ENCODE measurements at places on chromosomes 4 and X.

GRCh38 chr4:114025176-114025777 is 45.8 kb upstream of the ARSJ start:
- no peak for DNase-seq

GRCh38 chr4:169996379-169997240 is 29.6 kb downstream of the MFAP3L start:
- no peak for DNase-seq

DNA sequence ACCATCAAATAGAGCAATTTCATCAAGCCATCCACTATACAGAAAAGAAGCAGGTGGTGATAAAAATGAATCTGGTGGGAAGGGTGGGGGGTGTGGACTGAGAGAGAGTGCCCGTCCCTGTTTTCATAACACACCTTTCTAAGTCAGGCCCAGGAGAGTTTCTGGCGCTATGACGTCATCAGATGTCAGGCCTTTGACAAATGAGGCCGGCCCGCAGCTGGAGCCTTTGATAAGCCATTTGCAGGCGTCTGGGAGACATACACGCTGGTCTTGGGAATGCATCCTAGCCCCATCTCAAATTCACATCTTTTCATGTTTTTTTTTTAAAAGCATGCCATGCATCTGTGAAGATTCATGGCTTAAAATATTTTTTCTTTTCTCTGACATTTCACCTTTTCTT is 404.5 kb downstream of the BCOR start:
- DNase-seq, result no peak

- no peak for DNase-seq
Measured at GRCh38 chr4:72569719-72570235, 756 bp upstream of the ADAMTS3 start.

DNA sequence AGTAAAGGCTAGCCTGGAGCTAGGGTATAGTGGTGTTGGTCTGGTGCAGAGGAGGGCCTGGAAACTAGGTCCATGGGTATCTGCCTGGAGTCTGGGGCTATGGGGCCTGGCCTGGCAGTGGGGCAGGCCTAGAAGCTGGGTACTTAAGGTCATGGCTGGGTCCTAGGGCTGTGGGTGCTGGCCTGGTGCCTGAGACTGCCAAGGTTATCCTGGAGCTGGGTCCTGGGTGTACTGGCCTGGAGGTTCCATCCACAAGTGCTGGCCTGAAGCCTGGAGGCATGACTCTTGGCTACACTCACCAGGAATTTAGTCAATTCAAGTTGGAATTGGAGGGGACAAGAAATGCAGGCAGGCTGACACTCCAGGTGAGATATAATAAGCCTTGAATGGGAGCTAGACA is 108.4 kb upstream of the ZCCHC13 start:
- DNase-seq, result no peak

DNA sequence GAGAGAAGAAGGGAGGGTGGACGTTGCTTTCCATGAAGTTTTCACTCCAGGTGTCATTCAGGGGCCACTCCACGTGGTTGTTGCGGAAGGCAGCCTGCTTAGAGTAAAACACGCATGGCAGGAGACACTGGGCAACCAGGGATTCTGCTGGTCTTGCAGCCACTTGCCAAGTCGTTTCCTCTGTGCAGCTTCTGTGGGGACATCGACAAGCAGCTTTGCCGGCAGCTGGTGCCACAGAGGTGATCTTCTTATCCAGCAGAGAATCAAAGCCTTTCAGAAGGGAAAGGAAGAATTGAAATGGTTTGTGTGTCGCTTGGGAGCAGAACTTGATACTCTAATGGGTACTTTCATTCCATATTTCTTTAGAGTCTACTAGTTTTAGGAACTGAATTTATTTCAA is 867.1 kb upstream of the TENM3 start:
- DNase-seq, result no peak

GRCh38 chrX:118855681-118856310 is 32.2 kb downstream of the ZCCHC12 start:
- no peak for DNase-seq

- DNase-seq, result no peak
Measured at GRCh38 chrX:1717373-1717772, 102.5 kb downstream of the ASMT start.

DNA sequence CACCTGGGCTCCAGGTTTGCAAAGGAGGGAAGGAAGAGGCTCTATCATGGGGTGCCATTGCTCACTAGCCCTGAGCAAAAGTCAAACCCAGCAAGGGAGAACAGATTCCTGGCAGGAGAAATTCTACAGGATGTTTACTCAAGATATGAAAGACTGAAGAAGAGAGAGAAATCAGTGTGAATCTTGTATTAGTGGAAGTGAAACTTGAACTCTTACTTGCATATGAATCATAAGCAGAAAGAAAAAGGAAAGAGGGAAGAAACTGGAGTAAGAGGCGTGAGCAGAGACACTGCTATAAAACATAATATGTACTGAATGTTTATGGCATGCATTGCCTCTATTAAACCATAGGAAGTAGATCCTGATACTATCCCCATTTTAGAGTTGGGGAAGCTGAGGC is 60.9 kb downstream of the C4orf46 start:
- DNase-seq, result no peak

DNA sequence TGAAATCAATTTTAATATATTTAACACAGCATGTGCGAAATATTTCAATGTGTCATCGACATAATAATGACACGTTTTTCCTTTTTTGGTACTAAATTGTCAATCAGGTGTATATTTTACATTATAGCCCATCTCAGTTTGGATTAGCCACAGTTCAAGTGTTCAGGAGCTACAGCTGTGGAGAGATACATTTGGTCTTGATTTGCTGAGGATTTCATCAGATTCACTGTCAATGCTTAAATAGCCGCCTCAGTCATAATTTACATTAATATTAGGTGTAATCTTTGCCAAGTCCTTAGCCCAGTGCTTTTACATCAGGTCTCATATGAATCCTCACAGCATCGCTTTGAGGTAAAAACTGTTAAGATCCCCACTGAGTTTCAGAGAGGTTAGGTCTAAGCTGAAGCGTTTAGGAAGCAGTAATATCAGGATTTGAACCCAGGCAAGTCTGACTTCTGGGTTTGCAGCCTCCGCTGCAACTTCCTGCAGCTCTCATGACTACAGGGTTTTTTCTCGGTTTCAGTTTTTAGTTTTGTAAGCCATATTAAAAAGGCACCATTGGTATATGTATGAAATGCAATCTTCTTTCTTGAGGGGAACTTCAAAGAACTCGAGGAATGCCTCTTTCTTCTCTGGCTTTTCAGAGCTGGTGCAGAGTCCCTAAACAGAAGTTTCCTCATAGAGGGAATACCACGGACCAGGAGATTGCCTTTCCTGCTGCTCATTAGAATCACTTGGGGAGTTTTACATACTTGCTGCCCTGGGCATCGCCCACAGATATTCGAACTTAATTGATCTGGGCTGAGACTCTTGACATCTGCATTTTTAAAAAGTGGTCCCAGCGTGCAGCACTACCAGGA is 6.4 kb downstream of the MTM1 start:
- no peak for DNase-seq

- DNase-seq, result no peak
Measured at GRCh38 chr4:1368421-1369090, 21.5 kb downstream of the UVSSA start.

- DNase-seq, result no peak
Measured at GRCh38 chr4:8291701-8292477, 22.3 kb downstream of the HTRA3 start.

- DNase-seq, result no peak
Measured at GRCh38 chr4:25441519-25442117, 64.6 kb downstream of the ANAPC4 start.

- no peak for DNase-seq
Measured at GRCh38 chrX:14056206-14056605, 26.5 kb upstream of the GEMIN8 start.

- no peak for DNase-seq
Measured at GRCh38 chr4:57492251-57492878, 382.2 kb upstream of the IGFBP7 start.

GRCh38 chr4:183878251-183878970 is 26.7 kb upstream of the STOX2 start:
- DNase-seq, result no peak

- DNase-seq, result no peak
Measured at GRCh38 chr4:47219586-47219985, 188.2 kb downstream of the GABRB1 start.

DNA sequence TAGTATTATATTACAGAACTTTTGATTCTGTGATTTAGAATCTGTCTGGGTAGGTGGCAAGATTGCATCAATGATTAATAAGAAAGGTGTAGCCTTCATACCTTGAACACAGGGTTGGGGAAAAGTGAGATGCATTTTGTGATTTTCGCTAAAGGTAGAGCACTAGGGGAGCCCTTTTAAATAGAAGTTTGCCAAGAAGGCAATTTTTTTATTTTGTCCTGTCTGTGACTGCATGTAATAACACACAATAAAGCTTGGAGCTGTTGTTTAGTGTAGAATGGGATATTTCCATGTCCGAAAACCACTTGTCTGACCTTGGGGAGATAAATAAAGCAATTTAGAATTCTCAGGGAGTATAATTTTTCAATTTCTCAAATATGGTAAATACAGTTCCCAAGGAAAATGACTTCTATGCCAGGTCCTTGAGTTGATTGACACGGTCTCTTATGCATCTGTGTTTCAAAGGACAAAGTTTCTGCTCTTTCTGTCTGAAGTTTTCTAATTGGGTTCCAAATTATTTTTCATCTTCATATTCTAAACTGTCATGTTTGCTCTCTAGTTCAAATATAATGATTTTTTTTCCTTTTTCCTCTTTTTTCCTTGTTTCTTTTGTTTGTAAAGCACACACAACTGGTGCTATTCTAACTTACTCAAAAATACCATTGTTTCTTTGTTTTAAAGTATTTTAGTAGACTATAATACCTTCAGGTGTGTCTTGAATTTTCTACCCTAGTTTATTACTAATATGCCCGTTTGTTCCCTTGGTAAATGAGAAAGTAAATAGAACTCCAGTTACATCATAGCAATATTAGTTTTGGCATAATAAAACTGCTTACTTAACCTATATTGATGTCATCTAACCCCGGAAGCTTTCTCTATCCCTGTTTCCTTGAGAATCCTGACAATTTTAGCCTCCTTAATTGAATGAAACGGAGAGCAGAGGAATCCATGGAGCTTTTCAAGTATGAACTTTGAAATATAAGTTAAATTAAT is 87.8 kb upstream of the BMPR1B start:
- no peak for DNase-seq

GRCh38 chrX:98067611-98068010 is 1183.9 kb downstream of the RPA4 start:
- DNase-seq, result no peak

- DNase-seq, result no peak
Measured at GRCh38 chrX:15915959-15916703, 61.5 kb upstream of the AP1S2 start.

- no peak for DNase-seq
Measured at GRCh38 chr4:84677093-84677492, 94.2 kb downstream of the CDS1 start.

DNA sequence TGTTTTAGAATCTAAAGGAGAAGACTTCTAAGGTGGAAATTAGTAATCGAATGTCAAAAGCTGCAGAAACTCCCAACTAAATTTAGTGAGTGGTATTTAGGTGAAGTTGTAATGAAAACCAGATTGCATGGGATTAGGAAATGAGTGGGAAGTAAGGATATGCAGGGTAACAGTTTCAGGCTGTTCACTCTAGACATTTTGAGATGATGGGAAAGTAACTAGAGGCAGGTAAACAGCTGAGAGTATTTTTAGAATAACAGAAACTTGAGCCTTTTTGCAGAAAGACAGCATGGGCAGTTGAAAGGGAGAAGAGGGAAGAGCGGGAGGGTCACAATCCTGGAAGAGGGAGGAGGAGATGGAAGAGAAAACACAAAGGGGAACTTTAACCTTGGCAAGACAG is 12.7 kb downstream of the SPRY1 start:
- DNase-seq, result no peak

- no peak for DNase-seq
Measured at GRCh38 chr4:168797194-168797593, 212.9 kb downstream of the CBR4 start.

DNA sequence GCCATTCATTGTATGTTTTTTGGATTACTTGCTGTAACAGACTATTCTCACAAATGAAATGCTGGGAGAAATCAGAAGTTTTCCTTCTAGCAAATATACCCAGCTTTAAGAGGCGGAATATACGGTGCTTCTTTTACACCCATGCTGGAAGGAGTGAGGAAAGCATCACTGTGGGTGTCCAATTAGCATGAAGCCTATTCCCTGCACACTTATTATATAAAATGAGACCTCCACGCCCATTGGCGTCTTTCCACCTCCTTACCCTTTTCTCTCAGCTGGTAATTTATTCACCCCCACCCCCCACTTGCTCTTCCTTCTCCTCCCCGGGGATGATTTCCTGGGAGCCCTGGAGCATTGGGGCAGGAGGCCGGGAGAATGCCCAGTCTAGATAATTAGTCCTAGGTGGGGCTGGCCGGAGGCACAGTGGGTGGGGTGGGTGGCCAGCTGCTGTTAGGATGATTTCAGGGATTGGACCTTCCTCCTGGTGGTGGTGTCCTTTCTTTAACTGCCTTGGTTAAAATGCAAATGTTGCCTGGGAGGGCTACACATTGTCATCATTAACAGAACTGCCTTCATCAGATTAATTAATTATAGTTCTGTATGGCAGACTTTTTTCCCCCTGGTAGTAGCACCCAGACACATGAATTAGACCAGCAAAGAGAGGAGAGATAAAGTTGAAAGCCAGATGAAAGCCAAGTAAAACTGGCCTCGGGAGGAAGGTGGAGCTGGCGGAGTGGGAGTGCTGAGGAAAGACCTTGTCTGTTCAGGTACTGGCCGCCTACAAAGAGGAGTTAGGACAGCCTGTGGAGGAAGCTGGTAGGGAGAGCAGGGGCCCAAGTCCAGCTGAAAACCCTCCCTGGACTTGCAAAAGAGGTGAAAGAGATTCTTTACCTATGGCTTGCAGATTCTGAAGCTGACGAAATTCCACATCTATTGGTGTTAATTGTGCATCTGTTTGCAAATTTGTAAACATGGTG is 11.4 kb downstream of the SHROOM2 start:
- DNase-seq, result no peak

Measured in stimulated activated CD8-positive, alpha-beta memory T cell treated with anti-CD3 and anti-CD28 coated beads, Interleukin-12 subunit alpha, Interleukin-12 subunit beta, amount 100 ng/mL, for 1 hour (primary cell).